ENCODE measurements at places on chromosomes 16 and 17.

DNA sequence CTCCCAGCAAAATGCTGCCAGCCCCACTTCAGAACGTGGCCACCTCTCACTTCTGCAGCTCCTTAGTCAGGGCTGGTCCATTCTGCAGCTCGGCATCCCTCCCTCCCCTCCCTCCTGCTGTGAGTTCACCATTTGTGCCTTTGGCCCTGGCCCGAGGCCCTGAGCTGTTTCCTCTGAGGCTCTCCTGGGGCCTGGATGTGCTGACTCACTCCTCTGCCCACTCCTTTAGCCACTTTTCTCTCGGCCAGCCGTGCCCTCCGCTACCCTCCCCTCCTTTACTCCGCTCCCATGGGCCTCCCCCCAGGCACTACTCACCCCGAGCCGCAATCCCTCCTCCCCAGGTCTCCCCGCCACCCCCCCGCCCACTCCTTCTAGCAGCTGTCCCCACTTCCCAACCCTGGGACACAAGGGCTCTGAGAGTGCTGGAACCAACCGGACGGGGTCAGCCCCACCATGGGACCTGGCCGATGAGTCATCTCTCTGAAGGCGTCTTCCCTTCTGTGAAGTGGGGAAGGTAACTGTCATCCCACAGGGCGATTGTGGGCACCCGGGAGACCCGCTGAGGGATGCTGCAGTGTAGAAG is 11.5 kb downstream of the KCNG4 start:
- no peak for DNase-seq

- no peak for DNase-seq
Observed at GRCh38 chr17:66447159-66447558, 144.7 kb downstream of the PRKCA start.

DNA sequence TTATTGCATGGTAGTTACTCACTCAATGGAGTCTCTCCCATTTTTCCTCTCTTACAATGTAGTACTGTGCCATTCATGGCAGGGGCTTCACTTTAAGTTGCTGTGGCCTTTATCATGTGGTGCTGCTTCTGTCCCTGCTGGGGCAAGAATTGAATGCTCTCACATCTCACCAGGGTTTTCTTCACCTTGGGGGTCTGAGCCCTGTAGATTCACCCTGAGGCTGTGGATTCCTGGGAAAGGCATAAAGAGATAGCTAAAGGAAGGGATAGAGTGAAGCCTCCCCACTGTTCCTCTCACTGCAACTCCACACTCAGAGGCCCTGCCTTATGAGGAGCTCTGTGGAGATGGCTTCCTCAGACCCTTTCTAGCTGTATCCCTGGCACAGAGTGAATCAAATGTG is 178.5 kb upstream of the GOT2 start:
- no peak for DNase-seq

DNA sequence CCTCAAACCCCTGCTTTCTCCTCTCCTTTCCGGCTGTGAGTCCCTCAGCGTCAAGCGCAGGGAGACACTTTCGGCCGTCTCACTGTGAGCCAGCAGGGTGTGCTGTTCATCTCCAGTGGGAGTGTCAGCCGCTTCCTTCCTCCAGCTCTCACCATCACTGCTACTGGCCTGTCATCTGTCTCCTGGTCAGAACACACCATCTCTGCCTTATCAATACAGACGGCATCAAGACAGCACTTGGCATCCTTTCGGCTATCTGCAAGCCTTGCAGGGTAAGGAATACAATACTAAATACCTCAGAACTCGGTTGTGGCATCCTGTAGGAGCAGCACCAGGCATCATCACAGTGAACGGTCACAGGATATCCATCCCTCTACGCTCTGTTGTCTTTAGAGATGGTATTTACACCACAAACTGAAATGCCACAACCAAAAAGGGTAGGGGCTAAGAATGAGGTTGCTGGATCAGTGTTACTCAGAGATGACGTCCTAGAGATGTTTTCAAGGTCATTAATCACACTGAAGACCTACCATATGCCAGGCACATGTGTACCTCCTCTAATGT is 20.7 kb upstream of the CMTM4 start:
- DNase-seq: no peak

- no peak for DNase-seq
Observed at GRCh38 chr17:43125967-43126910, 1.1 kb upstream of the BRCA1 start.

DNA sequence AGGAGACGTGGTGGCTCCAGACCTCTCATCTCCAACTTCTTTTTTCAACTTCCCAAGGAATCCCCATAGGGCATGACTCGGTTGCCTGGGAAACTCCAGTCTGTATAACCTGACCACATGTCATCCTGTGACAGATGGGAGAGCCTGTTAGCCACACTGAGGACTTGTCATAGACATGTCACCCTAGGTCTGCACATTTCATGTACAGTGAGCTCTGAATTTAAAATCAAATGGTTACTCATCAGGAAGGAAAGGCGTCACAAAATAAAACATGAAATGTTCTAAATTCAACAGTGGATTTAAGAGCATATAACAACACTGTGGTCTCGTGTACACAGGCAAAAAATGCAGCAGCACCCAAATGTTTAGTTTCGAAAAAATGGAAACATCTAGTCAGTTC is 22.2 kb upstream of the ADAMTS18 start:
- DNase-seq: no peak

- DNase-seq: no peak
Observed at GRCh38 chr16:75938818-75939217, 212.5 kb upstream of the CPHXL start.

- no peak for DNase-seq
Observed at GRCh38 chr17:57210972-57211411, 45.3 kb upstream of the MSI2 start.

GRCh38 chr16:89538286-89538685 is 22.2 kb upstream of the RPL13 start:
- DNase-seq: no peak

DNA sequence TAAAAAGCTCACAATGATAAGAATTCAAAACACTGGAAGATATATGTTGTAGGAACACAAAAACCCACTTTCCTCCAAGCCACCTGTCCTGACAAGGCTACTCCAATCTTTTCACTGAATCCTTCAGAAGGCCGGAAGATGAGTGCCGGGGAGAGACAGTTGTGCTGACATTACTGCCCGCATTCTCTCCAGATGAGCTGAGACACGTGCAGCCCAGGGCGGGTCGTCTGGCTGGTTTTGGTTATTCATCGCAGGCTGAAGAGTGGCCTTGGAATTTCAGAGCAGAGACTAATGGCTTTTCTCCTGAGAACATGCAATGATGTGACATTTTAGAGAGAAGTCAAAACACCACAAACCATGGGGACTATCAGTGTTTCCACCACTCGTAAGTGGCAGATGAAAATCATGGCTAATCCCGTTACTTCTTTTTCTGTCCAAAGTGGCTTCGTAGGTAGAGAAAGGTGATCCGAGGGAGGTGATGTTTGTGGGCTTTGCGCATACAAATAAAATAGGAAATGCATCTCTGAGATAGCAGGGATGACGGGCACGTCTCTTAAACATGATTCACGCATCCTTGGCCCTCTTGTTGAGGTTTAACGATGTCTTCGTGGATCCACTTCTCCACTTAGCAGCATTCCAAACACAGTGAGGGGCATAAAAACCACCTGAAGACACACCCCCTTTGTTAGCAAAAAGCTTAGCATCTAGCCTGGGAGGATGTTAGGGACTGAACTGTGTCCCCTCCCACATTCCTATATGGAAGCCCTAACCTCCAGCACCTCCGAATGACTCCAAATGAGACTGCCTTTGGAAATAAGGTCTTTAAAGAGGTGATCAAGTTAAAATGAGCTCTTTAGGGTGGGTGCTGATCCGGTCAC is 134.0 kb downstream of the IRX3 start:
- DNase-seq: no peak

DNA sequence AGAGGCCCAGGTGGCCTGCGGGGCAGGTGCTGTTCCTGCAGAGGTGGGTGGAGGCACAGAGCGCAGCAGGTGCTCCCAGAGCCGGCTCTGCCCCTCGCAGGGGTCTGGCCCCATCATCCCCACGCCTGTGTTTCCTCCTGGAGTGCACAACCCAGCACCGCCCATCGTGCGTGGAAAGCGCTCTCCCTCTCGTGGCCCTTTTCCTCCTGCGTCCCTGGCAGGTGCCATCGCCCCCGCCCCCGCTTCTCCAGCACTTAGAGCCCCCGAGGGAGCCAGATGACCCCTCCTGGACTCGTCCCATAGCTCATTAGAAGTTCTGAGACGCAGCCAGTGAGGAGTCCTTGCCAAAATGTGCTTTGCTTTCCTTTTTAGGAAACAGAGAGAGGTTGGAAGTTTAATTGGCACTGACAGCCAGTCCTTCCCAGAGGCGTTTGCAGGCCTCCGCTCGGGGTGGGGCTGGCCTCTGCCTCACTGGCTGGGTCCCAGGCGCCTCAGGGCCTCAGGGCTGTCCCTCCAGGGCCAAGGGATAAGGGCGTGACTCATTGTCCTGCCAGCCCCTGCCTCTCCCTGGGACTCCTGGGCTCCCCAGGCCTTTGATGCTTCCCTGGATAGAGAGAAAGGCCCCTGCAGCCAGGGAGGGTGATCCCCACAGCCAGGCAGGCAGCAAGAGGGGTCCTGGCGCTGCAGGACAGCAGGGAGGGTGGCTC is 32.2 kb upstream of the CHMP6 start:
- DNase-seq: no peak

GRCh38 chr17:30274887-30275286 is 16.9 kb downstream of the BLMH start:
- no peak for DNase-seq

GRCh38 chr16:51937771-51938170 is 609.2 kb downstream of the TOX3 start:
- DNase-seq: no peak

GRCh38 chr17:60415146-60415545 is 7.1 kb upstream of the CHCT1 start:
- DNase-seq: no peak

DNA sequence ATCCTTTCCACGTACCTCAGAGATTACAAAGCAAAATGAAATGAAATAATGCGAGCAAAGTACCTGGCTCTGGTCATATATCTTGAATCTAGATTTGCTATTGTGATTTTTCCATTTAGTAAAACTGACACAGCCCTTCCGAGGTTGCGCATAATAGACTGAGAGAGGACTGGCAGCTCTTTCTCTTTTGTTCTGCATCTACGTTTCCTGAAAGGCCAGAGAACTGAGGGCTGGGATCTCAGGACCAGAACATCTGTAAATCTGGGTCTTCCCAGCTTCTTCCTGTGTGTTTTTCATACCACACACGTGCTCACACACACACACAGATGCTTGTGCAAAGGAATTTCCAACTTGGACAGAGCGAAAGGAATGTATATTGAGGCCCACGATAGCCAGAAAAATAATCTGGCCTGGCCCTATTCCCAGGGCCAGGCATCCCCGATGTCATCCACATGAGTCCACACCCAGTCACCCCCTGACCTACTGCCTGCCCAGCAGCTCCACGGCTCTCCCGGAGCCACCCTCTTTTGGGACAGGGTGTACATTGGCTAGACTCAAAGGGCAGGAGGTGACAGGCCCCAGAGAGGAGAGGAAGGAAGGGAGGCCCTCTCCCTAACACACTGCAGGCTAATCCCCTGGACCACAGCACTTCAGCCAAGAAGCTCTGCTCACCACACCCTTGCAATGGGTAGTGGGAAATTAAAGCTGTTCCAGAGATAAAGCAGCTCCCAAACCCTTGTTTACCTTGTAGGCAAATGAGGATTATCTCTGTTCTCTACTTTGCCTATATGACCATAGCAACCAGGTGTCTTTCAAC is 41.8 kb downstream of the NOL11 start:
- DNase-seq: no peak

- DNase-seq: no peak
Observed at GRCh38 chr17:77724876-77725615, 233.5 kb upstream of the TNRC6C start.

DNA sequence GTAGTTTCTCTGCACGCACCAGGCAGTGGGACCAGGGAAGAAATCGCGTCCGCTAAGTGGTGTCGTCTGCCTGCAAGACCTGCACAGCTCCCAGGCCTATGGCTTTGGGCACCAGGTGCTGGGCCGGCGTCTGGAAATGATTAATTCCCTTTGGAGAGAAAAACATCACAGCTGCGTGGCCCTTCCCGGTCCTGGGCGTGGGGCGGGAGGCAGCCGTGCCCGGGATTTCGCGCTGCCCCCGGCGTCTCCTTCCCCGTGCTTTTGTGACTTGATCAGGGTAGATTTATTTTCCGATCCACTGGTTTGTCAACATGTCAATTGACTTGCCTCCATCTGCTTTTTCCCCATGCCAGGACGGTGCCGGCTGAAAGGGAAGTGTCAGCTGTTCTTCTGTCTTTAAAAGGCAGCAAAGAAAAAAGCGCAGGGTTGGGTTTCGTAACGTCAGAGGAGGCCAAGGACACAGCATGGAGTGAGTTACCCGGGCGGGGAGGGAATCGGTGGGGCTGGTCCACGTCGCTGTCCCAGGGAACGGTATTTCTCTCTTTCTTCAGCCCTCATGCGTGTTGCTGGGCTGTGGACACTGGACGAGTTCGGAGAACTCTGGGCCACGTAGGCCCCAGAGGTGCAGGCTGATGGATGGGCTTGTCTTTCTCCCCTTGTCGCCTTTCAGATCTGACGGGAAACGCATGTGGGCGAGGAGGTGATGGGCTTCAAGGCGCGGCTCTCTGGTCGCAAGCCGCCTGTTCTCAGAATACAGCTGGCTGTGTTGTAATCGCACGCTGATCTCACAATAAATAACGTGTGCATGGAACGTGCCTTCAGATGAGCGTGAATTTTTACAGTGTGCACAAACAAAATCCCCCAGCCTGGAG is 188.1 kb upstream of the ZNF469 start:
- no peak for DNase-seq

- no peak for DNase-seq
Observed at GRCh38 chr16:87808108-87808507, 42.3 kb upstream of the KLHDC4 start.

DNA sequence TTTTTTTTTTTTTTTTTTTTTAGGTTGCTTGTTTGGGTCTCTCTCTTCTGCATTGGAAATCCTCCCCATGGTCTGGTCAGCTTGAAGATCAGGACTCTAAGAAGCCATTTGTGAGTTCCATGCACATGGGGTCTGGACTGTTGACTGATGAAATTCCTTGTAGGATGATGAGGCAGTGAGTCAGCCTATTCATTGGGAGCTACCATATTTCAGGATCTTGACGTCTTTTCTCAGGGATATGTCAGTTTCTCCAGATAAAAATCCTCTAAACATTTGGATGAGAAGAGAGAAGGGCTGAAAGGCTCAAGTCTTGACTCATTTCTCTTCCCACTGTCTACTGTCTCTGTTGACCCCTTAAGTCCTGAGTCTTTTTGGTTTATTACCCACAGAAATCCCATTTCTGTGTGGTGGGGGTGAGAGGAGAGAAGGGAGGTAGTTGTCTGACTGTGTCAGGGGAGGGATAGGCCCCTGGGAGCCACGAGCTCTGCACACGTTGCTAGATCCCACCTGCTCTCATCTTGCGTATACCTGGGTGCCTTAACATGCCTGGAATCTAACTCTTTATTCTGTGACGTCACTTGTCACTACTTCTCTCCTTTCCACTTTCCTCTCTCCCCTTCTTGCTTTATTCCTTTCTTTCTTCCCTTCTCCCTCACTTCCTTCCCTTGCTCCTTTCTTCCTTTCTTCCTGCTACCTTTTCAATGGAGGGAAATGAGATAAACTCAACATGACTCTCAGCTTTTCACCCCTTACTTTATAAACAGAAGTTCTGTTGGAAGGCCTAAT is 333.1 kb upstream of the XYLT1 start:
- DNase-seq: no peak

- DNase-seq: no peak
Observed at GRCh38 chr17:57602896-57603295, 142.2 kb downstream of the CCDC182 start.

- no peak for DNase-seq
Observed at GRCh38 chr17:63832014-63832413, 4.6 kb upstream of the FTSJ3 start.

Measured in stimulated activated CD4-positive, alpha-beta T cell treated with anti-CD3 and anti-CD28 coated beads, Interleukin-4, amount 100 ng/mL, for 1 hour (primary cell).